GM19239 (cell line): ENCODE measurements at places on chromosomes 5 and 9.
A peak's percentile ranks its signal among the peaks of the same experiment; 100 is the strongest.

DNA sequence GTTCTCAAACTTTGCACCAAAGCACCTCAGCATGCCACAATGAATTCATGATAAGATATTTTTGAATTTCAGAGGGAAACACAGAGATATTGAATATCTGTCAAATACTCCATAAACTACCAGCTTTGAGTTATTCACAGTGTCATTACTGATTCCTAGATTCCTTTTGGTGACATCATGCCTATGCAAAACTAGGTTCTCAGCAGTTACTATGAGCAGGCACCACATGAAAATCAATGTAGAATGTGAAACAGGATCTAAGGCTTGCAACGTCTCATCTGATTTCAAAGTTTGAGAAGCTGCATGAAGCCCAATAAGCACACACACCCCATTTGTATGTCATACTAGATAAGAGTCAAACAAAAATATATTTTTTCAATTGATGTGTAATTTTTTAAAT is 426.5 kb downstream of the NR2F1-AS1 start:
- no peak for DNase-seq

GRCh38 chr9:90915693-90916092 is 114.1 kb downstream of the SYK start:
- no peak for DNase-seq

DNA sequence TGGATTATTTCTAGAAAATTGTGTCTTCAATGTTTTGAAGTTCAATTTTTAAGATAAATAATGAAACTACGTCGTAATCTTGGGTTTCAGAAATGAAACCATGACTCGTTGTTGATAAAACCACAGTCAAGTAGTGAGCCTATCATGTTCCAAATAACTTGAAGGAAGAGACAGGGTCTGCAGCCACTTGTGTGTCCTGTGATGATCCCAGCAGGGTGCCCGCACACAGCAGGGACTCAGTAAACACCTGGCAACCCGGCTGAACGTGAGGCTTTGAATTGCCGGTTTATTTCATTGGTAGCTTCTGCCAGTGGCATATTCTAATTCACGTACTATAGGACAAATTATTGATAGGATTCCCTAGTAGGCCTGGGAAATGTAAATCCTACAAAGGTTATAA is 679.6 kb downstream of the IRX1 start:
- DNase-seq, result no peak

DNA sequence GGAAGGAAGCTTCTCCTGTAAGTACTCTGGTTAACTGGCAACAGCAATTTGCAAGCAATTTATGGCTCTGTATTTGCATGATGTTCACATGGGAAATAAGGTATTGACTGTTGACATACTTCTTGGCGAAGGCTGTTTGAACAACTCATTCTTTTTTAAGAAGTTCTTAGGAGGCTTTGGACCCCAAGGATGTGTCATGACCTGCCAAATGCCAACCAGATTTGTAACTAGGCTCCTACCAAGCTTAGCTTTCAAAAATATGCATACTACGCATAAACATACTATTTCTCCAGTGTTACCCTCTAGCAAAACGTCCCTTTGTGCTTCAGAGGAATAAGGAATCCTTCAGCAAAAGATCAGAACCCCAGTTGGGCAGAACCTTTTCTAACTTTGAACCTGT is 165.2 kb upstream of the MSX2 start:
- DNase-seq, result no peak

DNA sequence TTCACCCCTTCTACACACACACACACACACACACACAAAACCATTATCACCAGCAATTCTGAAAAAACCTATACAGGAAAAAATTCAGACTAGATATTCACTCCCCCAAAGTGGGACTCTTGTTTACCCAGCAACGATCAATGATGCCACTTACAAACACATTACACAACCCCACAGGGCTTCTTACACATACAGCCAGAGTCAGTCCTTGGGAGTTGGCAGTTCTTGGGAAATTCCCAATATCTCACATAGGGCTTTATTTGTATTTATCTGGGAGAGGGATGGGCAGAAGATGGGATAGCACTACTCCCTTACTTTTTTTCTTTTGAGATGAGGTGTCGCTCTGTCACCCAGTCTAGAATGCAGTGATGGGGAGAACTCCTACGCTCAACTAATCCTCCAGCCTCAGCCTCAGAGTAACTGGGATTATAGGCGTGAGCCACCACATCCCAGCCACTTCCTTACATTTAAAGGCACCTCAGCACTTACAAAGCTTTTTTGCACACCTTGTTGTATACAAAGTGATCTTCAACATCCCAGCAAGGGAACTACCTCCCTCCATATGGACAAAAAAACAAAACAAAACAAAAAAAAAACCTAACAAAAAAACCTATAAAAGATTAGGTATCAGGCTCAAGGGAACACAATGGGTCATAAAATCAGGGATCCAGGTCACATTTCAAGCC is 168.4 kb downstream of the TSSK1B start:
- no peak for DNase-seq

GRCh38 chr9:129201289-129201688 is 23.2 kb upstream of the IER5L start:
- DNase-seq, result no peak

DNA sequence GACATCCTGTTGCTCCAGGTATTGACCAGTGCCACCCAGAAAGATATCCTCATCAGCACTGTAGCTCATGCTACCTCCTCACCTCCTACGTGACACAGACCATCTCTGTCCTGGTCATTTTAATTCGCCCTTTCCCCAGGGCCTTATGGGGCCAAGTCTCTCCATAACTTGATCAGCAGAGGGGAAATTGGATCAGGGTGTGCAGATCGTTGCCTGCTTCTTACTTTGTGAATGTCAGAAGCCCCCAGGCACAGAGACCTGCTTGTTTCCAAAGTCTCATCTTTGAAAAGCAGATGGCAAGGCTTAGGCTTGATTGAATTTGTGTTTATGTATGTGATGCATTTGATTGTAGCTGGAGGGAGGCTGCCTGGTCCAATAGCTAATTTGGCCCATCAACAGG is 8.8 kb upstream of the DBH start:
- DNase-seq, result no peak

DNA sequence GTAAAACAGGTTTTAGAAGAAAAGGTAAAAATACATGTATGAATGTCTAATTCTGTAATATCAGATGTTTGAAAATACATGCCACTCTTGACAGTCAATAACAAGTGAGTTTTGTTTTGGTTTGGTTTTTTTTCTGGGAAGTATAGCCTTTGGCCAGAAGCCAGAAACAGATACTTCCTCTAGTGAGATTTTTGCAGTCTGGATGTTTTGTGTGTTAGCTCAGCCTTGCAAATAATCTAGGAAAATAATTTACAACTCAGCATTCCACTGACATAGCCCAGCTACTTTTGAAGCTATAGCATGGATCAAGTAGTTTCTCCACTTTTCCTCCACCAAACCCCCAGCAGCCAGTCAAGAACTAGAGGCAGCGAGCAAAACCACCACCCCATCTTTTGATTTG is 56.7 kb downstream of the SLC1A1 start:
- no peak for DNase-seq

DNA sequence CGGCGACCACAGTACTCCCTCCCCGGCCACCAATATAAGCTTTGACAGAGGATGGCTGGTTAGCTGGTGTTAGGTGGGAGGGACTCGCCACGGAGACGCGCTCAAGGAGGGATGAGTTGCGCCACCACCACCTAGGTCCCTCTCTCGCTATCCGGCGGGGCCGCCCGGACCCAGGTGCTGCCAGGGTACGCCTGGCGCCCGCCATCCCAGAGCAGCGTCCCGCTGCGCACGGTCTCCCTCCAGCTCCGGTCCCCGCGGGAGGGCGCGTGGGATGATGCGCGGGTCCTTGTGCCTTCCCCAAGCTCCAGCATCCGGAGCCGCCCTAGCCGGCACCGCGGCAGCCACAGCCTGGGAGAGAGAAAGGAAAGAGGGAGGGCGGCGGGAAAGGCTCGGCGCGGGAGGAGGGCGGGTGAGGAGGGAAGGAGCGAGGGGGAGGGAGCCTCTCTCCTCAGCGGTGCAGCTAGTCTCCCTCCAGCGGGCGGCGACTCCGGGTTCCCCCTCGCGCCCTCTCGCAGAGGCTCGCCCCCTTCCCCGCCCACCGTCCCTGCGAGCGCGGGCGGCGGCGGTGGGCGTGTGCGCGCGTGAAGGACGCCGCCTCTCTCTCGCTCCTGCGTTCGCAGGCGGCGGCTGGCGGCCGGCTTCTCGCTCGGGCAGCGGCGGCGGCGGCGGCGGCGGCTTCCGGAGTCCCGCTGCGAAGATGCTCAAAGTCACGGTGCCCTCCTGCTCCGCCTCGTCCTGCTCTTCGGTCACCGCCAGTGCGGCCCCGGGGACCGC is at the start of gene CAMK4:
Gene CAMK4, plus strand, starts transcription at position 598 of the 774 bp plus-strand sequence. Its CDS starts 100 bp downstream, at position 698.
- peak; percentile 49 for DNase-seq

GRCh38 chr5:168426007-168426863 is 60.0 kb upstream of the RARS1 start:
- no peak for DNase-seq

- DNase-seq, result no peak
Measured at GRCh38 chr5:5017827-5018577, 122.1 kb upstream of the ADAMTS16 start.

GRCh38 chr5:38465061-38465460 is 91.4 kb downstream of the LIFR start:
- no peak for DNase-seq

DNA sequence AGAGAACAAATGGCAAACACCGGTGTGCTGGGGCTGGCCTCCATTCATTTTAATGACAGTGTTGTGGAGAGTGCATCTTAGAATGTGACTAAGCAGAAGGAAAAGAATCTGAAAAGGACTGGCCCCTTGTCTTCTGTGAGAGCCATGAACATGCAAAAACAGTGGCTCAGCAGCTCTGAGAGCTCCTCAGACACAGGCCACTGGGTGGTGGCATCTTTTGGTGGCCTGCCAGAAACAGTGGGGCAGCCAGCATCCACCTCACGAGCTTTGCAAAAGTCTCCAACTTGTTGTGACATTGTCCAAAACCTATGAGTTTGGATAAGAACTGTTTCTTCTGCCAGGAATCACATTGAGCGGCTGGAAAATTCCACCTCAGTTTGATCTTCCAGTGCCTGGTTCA is 233.4 kb downstream of the NR3C1 start:
- DNase-seq, result no peak

DNA sequence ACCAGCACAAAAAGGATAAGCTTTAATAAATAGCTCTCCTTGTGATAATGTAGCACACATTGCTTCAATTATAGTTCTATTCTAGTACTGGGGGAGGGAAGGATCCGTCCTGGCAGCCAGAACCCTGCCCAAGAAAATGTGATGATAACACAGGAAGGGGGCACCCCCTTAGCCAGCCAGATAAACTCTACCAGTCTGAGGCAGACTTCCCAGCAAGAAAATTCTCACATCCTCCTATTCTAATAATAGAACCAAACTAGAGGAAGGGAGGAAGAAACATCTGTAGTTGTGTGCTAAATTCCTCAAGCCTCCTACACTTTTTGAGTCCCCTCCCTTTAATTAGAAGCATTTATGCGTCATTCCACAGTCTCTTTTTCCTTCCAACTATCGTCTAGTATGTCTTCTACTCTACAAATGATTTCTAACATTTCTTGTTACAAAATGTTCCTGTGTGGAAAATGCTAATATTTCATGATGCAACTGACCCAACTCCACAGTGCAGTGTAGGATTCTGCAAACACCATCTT is 261.0 kb downstream of the SEMA5A start:
- no peak for DNase-seq
